Activated T-cell treated with anti-CD3 and anti-CD28 coated beads for 24 hours (primary cell): ENCODE measurements at places on chromosomes 12 and 14.

DNA sequence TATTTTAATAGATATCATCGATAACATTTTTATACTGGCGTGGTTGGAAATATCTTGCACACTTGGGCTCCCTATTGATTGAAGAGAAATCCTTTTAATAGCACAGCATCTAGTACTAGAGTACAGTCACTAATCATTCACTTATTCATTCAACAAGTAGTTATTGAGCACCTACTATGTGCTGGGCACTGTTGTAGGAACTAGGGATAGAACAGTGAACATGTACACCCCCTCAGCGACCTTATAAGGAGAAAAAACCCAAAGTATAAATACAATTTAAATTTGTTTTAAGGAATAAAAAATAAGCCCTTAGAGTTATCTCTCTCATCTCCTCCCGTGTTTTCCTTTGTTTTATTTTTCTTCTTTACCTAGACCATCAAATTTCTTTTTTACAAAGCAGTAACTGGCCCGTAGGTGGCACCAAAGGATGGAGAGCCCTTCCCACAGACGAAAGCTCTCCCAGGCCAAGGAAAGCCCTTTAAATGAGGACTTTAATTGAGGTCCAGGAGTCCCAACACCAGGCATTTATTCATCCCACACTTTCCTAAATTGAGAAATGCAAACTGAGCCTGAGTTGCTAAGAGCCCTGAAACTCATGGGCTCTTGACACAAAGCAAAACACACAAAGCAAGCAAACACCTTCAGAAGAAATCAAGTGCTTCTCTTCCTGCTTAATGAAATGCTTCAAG is 29.0 kb downstream of the PEBP1 start:
- DNase-seq, result no peak

- peak; percentile 7 for DNase-seq
Measured at GRCh38 chr12:94545935-94546771, 86.5 kb upstream of the CEP83 start.

- DNase-seq, result no peak
Measured at GRCh38 chr14:45284802-45285201, 31.8 kb upstream of the MIS18BP1 start.

DNA sequence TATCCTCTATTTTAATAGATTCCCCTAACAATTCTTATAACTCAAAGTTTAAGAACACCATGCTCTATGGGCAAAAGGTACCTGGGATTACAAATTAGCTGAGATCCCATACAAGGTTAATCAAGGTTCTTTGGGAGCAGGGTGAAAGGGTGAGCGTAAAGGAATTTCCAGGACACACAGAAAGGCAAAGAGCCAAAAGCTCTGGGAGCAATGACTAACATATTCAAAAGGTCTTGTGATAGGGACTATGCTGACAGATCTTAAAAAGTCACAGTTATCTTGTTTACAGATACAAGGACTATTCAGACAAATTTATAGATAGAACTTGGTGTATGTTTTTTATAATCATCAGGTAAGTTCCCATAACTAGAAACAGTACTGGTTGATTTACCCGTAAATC is 19.5 kb upstream of the PPFIBP1 start:
- DNase-seq, result no peak

GRCh38 chr12:30843211-30843610 is 83.3 kb upstream of the TSPAN11 start:
- no peak for DNase-seq

DNA sequence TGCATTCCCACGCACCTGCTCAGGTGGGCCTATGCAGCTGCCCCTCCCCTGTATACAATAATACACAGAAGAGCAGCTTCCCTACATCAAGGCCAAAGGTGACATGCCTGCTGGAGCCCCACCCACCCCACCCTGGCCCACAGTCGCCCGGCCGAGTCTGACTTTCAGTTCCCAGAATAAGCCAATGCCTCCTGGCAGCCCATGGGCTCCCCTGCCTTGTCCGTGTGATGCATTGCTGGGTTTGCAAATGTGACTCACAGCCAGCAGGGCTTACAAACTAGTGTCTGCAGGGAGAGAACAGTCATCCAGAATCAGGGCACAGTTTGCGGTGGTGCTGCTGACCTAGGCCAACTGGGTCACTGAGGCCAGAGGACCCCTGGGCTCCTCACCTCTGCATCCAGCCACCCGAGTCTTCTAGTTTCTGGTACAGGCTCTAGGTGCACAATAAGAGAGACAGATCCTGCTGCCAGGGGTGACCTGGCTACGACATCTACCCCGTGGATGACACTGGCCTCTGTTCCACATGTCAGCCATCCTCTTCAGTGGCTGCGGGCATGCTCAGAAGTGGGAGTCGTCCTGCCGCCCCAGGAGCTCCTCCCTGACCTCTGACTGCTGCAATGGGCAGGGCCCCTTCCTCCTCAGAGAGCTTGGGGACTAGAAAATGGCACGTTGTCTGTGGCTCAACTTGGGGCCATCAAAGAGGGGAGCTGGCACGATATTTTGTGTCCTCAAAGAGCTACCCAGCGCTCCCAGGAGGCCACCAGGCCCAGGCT is 84.5 kb downstream of the CHGA start:
- DNase-seq, result no peak

- DNase-seq, result no peak
Measured at GRCh38 chr14:50037852-50038251, 78.5 kb downstream of the VCPKMT start.

DNA sequence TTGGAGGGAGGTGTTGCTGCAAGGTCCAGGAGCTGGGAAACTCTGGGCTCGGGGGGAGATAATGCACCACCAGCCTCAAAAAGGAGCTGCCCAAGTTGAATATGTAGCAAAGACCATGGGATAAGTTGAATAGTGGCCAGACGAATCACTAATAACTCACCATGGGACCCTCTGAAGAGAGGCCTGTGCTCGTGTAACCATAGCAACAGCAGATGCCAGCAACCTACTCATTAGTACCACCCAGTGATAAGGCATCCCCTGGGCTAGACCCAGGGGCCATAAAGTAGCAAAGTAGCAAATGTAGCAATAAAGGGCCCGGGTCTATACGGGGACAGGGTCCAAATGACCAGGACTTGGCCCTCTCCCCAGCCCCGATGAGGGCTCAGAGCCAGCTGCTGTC is 328.0 kb downstream of the DPF3 start:
- DNase-seq, result no peak

DNA sequence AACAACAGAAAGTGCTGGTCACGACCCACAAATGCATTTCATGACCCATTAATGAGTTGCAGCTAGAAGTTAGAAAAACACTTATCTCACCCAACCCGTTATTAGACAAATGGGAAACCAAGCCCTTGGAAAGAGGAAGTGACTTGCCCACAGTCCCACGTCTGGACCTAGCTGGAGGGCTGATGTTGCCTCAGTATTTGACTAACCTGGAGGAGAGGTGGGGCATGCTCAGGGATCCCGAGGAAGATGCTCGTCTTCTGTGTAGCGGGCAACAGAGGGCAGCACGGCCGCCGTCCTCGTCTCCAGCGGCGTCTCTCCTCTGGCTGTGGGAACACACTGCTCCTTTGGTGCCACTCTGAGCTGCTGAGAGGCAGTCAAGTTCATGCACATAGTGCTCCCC is 12.7 kb downstream of the CCND2 start:
- no peak for DNase-seq

DNA sequence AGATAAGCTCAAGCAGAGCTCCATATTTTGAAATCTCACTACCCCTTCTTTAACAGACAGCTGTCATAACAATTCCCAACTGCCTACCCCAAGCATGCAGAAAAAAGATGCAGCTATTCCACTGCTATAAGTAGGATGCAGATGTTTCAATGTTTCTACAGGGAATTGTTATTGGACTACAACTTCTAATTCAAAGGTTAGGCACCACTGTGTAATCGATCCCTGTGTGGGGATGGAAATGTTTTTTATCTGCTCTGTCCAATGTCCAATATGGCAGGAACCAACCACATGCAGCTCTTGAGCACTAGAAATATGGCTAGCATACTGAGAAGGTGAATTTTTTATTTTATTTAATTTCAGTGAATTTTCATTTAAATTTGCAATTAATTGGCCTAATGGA is 208.6 kb downstream of the SLC2A13 start:
- DNase-seq, result no peak

DNA sequence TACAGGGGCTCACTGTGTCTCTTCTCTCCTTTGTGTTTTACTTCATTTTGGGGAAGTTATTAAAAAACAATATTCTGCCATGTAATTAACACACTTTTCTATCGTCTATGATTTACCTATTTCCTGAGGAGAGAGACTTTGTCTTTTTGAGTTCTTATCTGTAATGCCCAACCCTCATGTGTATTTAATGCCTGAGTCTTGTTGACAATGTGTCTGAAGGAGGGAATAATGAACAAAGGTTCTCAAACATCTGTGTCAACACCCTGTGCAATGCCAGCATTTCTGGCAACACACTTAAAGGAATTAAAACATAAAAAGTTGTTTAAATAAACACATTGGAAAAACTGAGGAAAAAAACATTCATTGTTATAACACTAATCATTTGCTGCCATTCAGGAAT is 147.1 kb downstream of the SLC15A5 start:
- DNase-seq, result no peak

GRCh38 chr12:99704036-99704435 is 56.5 kb downstream of the GARIN6 start:
- DNase-seq, result no peak

- DNase-seq, result no peak
Measured at GRCh38 chr12:105343836-105344235, 13.3 kb downstream of the C12orf75 start.

GRCh38 chr14:55946231-55946630 is 172.0 kb upstream of the PELI2 start:
- no peak for DNase-seq

DNA sequence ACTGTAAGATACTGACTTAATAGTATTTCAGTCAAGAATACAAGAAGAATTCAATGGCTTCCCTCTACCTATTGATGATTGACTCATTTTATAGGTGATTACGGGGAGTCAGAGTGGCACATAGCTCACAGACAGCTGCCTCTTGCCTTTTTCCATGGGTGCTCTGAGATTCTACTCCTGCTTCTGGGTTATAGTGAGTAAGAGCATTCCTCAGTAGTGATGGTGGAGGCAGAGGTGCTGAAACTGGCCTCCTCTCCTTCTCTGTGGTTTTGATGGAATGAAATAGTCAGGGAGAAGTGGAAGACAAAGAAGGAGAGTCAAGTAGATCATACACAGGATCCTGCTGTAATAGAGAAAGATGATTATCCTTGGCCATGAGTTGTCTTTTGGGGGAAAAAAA is 438.2 kb upstream of the FAR2 start:
- no peak for DNase-seq

- no peak for DNase-seq
Measured at GRCh38 chr12:86721713-86722397, 465.7 kb upstream of the MGAT4C start.

GRCh38 chr12:102498471-102498870 is 18.1 kb upstream of the IGF1 start:
- no peak for DNase-seq

GRCh38 chr12:28857369-28857768 is 291.7 kb upstream of the FAR2 start:
- no peak for DNase-seq

DNA sequence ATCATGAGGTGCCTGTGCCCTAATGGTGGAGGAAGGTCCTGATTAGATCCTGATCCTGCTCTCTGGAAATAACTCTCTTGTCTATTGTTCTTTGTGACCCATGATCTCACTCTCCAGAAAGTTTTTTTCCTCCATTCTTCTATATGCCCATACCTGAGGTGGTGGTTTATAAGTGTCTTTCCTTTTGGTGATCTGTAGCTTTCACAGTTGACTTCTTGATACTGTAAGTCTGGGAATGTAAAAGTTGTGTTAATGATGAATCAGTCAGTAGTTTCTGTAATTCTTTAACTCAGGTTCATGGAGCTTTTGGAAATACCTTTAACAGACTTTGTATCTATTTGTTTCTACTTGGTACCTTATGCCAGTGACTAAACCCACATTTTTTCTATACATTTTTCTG is 444.0 kb upstream of the FLRT2 start:
- no peak for DNase-seq

DNA sequence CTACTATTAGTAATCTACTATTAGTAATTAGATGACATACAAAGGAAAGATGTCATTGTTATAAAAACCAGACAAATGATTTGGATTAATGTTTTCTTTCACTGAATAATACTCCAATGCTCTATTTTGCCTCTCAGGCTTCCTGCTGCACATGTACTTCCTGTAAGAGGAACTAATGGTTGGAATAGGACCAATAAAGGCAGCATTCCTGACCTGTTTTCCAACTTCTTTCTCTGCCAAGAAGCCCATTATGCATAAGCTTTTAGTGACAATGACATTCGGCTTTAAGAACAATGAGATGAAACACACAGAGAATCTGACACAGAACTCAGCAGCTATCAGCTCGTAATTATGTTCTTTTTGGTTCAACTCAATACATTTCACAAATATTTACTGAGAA is 5.2 kb upstream of the C12orf56 start:
- no peak for DNase-seq

DNA sequence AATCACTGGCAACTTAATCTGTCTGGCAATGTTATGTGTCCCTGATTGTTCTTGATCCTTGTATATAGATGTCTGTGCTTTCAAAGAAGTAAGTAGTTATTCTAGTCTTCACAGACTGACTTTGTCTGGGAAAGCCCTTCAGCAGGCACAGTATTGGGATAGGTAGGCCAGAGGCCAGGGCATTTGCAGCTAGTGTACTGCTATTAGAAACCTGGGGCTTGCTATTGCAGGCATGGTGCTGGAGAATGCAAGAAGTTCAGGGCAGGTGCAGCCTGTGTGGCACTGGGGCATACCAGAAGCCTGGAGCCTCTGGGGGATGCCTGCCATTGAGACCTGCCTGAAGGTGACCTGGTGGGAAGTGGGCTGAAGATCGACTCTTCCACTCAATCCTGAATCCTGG is 96.3 kb downstream of the TMTC3 start:
- DNase-seq, result no peak

GRCh38 chr12:49415521-49415970 is 48.3 kb downstream of the SPATS2 start:
- no peak for DNase-seq

GRCh38 chr12:20245491-20245890 is 122.8 kb upstream of the PDE3A start:
- DNase-seq, result no peak

DNA sequence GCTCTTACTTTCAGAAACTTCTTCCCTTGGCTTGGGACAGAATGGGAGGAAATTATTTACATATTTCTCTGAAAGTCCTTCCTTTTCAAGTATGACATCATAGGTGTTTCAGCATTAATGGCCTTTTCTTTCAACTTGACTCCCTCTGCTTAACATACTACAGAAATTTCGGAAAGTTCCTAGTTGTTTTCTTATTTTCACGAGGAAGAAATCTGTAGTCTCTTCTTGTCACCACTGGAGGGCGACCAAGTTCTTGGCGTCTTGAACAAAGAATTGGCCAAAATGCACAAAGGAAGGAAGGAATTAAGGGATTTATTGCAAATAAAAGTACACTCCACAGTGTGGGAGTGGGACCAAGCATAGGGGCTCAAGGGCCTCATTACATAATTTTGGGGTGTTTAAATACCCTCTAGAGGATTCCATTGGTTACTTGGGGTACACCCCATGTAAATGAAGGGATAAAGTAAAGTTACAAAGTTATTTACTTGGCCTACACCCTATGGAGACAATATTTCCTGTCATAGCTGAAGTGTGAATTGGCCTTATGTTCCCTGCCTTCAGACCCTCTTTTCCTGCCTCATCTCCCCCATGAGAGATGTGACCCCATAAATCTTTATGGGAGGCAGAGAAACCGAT is 70.4 kb downstream of the RPL10L start:
- DNase-seq, result no peak

- no peak for DNase-seq
Measured at GRCh38 chr12:2233034-2233433, 180.2 kb downstream of the CACNA1C start.

GRCh38 chr14:76772300-76773187 is 11.3 kb downstream of the VASH1 start:
- DNase-seq, result no peak

- no peak for DNase-seq
Measured at GRCh38 chr14:93207468-93208308, 632 bp downstream of the UBR7 start.
